Stimulated activated CD4-positive, alpha-beta T cell treated with anti-CD3 and anti-CD28 coated beads, TNF-alpha, amount 100 ng/mL, for 24 hours (primary cell): ENCODE measurements at places on chromosomes 16 and 17.

DNA sequence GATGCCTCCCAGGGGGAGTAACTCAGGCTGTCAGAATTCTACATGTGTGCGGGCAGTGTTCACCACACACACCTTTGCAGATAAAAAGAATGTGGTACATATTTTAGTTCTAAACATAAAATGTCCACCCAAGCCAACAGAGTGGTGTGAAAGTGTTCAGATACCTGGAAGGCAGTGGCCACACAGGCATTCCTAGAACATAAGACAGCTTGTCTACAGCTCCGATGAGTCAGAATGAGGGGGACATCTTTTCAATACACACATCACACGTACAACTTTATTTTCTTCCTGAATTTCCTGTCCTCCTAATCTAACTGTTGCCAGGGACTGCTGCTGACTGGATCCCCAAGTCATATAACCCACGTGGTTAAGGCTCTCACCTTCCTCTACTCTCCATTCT is 142.3 kb downstream of the ZFHX3 start:
- no peak for DNase-seq

GRCh38 chr17:22128723-22129122 is 436.4 kb downstream of the KCNJ18 start:
- DNase-seq, result no peak

GRCh38 chr16:27364493-27365141 is 37.4 kb upstream of the IL21R start:
- no peak for DNase-seq

- peak; percentile 76 for DNase-seq
Measured at GRCh38 chr17:41786227-41787020, at the start of gene JUP. Gene JUP, minus strand, starts transcription at chr17:41786711. Its CDS starts 14,857 bp downstream, at chr17:41771854.

- DNase-seq, result no peak
Measured at GRCh38 chr17:18888766-18889290, 30.9 kb downstream of the PRPSAP2 start.

- no peak for DNase-seq
Measured at GRCh38 chr17:72872396-72872795, 220.1 kb downstream of the SLC39A11 start.

DNA sequence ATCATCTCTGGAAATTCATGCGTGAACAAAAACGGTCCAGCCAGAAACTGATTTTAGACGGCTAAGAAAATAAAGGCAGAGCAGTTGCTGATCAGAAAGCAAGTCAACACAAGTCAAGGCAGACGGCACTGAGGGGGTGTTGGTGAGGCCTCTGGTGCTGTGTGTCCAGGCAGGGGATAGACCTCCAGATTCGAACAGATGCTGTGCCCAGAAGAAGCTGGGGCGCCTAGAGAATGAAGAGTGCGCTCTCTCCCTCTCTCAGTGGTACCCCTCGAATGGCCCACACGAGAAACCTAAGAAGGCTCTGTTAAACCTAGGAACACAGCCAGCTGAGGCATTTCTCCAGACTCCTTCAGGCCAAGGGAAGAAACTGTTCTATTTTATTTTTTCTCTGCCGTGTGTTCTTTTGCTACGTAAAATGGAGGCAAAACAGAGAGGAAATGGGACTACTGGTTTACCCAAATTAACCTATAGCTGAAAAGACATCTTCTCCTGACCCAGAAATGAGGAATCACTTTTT is 178.3 kb downstream of the PMP22 start:
- DNase-seq, result no peak

DNA sequence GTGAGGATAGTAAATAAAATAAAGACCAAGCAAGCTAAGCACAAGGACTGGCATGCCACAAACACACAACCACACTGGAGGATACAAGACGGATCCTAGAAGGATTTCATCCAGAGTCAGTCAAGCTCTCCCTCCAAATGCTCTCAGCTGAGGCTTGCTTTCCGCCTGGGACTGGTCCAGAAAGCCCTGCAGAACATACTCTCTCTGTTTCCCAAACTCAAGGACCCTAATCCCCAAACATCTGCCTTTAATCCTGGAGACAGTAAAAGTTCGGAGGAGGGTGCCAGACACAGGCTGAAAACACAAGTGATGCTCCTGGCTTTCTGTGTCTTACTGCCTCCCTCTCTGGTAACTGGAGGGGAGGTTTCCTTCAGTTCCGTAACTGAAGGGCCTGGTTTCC is 5.3 kb upstream of the HSD11B2 start:
- DNase-seq, result no peak

DNA sequence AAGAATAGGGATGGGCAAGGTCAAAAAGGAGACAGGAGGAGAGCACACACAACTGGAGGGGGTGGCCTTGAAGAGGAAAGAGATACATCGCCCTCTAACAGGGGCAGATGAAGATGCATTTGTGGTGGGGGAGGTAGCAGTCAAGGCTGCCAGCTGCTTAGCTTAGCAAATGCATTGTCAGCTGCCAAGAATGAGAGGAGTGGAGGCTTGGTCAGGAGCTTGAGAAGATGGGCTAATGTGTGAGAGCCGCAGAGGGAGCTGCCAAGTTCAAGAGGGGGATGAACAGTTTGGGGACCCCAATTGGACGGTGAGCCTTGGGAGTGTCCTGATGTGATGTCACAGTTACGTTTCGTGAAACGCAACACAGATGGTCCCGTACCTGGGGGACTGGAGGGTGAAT is 28.9 kb upstream of the GNA13 start:
- DNase-seq, result no peak

DNA sequence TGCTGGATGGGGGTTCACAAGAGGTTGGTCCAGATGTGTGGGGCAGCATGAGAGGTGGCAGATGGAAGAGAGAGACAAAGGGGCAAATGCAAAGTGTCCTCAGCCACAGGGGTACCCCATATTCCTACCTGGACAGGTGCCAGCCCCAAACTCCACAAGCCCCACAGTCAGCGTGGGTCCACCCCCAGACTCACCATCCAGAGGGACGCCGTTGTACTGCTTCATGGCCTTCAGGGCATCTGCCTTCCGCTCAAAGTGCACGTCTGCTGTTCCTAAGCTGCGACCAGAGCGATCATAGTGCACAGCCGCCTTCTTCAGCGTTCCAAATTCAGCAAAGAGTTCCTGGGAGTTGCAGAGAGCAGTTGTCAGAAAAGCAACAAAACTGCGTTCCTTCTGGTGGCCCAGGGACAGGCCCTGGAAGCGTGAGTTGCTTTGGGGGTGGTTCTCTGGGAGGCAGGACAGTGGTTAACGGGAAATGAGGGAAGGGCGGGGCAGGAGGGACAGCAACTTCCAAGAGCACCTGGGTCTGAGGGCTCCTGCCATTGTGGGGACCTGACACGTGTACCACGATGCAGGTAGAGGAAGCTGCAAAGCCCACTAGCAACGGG is 2.3 kb downstream of the ALYREF start:
- no peak for DNase-seq

GRCh38 chr17:9645851-9646545 is 681 bp downstream of the USP43 start:
- DNase-seq, result no peak

GRCh38 chr16:48834576-48834975 is 224.6 kb upstream of the N4BP1 start:
- DNase-seq, result no peak

DNA sequence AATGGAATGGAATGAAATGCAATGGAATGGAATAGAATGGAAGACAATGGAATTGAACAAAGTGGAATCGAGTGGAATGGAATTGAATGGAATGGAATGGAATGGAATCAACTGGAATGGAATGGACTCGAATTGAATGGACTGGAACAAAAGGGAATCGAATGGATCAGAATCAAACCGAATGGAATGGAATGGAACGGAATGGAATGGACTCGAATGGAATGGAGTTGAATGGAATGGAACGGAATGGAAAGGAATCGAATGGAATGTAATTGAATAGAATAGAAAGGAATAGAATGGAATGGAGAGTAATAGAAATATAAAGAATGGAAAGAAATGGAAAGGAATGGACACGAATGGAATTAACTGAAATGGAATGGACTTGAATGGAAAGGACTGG is 475.2 kb upstream of the WSB1 start:
- DNase-seq, result no peak

DNA sequence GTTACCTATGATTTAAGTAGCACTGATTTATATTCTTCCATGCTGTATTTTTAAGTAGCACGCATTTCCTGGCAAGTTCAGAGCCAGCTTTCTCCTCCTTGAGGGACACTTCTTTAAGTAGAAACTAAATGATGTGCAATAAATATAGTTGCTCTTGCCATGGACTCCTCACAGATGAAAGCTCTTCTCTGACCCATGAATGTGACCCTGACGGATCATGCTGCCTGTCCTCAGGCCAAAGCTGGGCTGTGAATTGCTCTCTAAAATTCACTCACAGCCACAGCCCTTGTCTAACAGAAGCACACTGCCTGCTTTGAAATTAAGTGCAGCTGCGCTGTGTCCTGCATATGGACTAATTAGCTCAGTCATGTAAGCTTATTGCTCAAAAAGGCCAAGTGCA is 438.8 kb downstream of the PMP22 start:
- no peak for DNase-seq

GRCh38 chr17:77719806-77720205 is 238.7 kb upstream of the TNRC6C start:
- DNase-seq, result no peak

DNA sequence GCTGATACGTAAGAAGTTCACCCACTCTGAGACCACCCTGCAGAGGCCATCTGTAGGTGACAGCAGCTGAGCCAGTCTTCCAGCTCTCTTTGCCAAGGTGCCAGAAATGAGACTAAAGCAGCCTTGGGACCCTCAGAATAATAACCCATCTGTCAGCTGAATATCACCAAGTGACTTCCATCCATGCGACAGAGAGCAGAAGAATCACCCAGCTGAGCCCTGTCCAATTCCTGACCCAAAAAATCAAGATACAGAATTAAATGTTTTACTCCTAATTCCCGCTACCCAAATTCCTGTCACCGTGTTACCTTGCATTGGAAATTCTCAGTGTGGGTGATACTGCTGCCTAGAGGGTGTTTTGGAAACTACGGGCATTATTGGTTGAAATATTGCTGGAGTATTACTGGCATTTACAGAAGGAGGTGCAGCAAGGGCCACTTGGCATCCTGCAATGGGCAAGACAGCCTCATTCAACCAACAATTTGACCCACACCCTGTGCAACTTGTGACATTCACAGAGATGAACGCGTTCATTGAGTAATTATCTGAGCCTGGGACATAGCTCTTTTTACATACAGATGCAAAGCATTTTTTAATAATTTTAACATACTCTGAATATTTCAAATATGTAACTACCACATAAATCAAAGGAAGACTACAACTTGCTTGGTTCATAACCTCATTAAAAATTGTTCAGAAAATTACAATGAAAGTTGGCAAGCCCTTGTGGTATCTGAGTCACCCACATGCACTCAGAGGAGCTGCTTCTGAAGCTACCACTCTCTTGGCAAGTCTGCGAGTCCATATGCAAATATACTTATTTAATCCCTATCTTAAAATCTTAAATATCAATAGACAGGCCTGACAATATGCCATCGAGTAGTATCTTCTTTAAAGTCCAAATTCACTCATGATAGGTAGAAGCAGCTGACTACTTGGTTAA is 126.6 kb downstream of the C16orf95 start:
- DNase-seq, result no peak

GRCh38 chr17:10172241-10172741 is 26.1 kb downstream of the GAS7 start:
- no peak for DNase-seq

DNA sequence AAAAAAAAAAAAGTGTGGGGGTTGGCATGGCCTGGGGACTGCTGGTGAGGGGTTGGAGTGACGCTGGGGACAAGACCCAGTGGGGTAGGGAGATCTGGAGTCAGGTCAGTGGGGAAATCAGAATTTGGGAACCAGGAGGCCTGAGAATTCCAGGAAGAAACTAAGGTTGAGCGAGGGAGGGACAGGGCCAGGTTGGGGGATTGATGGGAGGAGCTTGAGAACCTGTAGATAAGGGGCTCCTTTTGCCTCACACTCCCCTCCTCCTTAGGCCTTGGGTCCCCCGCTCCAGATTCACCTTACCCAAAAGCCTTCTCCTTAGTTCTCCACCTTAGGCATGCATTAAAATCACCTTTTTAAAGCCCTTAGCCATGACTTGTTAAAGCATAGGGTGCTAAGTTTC is 8.3 kb upstream of the PYDC1 start:
- no peak for DNase-seq

DNA sequence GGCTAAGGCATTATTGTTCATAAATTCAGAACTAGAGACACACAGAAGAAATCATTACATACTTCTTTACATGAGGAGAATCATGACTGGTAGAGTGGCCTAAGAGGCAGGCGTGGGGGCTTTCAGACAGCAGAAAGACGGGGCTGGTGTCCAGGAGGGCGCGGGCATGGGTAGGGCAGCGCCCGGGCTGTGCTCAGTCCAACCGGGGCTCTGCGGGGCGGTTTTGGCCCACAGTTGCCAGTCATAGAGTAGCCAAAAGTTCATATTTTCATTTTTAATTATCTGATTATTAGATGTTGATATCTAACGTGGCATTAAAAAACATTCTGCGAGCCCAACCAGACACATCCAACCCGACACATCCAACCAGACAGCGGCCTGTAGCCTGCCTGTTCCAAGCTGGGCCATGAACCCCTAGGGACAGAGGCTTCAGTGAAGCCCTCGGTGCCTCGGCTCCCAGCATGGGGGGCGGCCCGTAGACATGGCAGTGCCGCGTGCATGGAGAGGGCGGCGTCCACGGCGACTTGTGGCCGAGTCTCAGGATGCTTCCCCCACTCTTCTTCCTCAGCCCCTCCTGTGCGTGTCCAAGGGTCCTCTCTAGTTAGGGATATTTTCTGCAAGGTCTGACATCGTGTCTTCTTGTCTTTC is 162.4 kb upstream of the CHMP6 start:
- no peak for DNase-seq

DNA sequence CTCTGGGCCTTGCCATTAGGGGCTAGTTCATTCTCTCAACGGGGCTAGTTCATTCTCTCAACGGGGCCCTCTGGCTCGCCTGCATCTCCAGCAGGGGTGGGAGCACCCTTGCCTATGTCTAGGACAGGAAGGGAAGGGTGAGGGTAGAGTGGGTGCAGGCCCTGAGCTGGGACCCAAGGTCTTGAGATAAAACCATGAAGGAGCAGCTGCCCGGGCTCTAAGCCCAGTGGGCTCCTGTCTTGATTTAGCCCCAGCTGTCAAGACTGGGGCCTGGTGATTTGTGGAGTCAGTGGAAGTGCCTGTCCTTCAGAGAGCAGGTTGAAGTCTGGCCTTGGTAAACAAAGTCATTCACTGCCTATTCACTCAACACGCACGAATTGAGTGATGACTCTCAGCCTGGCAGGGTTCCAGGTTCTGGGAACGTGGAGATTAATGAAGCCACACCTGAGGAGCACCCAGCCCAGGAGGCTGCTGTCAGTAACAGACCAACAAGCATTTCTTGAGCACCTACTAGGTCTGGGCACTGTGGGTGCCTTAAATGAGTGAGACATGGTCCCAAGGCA is 35.4 kb downstream of the WNT3 start:
- no peak for DNase-seq

DNA sequence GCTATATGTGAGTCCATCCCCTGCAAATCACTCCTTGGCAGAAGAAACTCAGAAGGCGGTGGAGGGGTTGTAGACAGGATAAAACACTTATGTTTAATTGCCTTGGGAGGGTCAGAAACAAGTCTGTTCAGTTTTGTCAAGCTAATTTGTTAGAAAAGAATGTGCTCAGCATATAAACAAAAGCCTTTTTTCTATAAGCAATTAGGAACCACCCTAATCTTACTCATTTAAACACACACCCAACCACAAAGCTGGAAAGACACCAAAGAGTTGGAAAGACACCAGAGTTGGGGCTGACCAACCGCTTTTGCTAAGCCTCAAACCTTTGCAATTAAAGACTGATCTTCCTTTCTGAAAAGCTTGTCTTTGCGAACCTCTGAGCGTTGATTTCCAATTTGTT is 439.2 kb upstream of the ERCC4 start:
- no peak for DNase-seq
